ENCODE measurements at places on chromosomes 2 and 18.

DNA sequence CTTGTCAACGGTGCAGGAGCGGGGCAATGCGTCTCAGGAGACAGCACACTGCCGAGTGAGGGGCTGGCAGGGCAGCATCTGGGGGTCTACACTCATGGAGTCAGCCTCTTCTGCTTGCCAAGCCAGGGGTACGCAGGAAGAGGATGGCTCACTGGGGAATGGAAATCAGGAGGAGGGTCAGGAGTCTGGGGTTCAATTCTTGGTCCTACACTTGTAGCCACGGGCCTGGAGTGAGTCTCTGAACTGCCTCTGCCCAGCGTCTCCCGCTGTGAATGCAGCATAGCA, 70.0 kb downstream of the CAPN13 start:
- DNase-seq = no peak

GRCh38 chr2:64568836-64569235, 44.7 kb downstream of the AFTPH start:
- DNase-seq = no peak

DNA sequence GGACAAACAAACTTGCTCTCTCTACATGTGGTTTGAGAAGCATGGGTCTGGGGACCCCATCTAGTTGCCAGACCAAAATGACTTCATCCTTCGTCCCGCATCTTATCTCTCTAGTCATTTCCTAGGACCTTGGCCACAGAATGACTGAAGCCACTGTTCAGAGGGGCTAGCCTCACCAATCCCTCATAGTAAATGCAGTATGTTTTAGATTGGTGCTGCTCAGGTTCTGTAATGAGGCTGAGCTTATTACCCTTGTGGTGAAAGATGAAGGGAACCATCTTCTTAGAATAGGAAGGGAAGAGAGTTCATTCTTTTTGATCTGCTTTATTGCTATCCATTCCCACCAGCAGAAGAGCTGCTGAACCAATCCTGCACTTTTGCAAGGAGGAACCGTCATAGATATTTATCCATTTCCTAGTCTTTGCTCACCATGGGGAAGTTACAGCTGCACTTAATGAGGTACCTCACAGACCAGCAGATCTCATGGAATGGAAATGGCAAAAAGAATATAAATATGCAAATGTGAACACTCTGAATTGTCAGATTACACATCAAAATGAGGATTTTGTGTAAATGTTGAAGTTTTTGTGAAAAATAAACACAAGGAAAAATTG, 436.7 kb downstream of the LPIN1 start:
- no peak for DNase-seq

GRCh38 chr2:166360906-166361305, 14.8 kb downstream of the SCN9A start:
- no peak for DNase-seq

DNA sequence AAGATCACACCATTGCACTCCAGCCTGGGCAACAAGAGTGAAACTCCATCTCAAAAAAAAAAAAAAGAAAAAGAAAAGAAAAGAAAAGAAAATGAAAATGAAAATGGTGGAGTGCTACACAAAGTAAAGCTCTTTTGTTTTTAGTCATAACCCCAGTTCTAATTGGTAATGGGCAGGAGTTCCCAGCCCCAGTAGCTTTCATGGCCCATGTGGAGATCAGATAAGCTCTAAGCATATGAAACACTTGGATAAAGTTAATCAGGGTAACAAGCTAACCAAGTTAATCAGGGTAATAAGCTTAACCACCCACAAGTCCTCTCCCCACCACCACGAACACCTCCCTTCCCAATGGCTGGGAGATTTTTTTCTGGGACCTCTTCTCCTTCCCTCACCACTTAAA, 240.8 kb downstream of the BCL11A start:
- DNase-seq = no peak

GRCh38 chr2:218734190-218734975, 23.7 kb downstream of the TTLL4 start:
- no peak for DNase-seq

DNA sequence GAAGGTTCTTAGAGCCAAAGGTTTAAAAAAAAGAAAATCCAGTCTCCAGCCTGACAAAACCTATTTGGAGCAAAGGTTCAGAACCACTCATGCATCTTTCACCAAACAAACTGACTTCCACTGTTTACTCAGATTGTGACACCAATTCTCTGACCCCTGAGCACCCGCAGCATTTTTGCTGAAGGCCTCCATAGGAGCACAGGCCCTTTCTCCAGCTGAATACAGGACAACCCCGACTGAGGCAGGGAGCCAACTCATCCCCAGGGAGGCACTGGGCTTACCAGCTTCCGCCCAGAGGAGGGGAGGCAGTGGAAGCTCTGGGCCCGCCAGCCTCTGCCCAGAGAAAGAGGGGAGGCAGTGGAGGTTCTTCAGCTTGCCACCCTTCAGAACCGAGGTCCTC, 51.0 kb upstream of the CNGA3 start:
- DNase-seq = no peak

- no peak for DNase-seq
These were observed 73.4 kb downstream of the DTNA start for GRCh38 chr18:34783501-34783900.

DNA sequence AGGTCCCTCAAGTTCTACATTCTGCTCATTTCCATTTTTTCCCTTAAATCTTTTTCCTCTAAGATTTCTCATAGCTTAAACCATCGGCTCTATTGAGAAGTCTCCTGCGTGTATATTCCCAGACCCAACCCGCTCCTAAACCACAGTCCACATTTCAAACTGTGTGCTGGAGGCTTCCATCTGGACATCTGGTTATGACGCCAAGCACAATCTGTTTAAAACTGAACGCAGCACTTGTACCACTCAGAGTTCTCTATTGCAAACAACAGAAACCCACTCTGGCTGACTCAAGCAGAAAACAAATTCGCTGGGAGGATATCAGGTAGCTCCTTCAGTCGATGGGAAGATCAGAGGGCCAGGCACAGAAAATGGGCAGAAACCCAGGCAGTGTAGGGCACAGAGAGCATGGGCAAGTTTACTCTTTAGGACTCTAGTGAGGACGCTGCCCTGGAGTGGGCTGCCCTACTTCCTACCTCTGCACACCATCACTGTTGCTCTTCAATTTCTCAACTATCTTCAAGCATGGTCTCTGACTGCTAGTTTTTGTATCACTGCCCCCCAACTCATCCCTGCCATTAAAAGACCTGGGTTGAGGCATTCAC, 5.6 kb upstream of the EML4 start:
- no peak for DNase-seq

- DNase-seq = no peak
These were observed 372.2 kb upstream of the SMIM21 start for GRCh38 chr18:75799449-75800330.
